ENCODE measurements at places on chromosomes 2 and 18.

GRCh38 chr2:240688553-240688919 lies 3.1 kb upstream of the AQP12A start:
- DNase-seq = no peak

GRCh38 chr18:13513021-13513420 lies 213.3 kb downstream of the FAM210A start:
- DNase-seq = no peak

GRCh38 chr2:152466041-152466440 lies 131.1 kb downstream of the FMNL2 start:
- DNase-seq = peak; percentile 17

DNA sequence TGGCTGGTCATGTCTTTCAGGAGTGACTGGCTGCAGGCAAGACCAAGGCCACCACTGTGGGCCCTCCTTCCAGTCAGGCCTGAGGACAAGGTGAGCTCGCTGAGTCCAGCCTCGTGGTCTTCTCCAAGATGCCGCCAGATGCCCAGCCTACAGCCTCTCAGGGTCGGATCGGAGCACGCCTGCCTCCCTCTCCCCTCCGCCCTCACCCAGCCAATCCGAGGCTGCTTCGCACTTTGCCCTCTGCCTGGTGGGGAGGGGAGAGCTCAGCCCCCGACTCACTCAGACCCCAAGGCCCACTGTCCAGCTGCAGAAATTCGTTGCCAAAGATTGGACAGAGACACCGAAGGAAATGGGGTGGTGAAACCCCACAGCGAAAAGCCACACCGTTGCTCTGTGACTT lies 33.1 kb downstream of the ATOH8 start:
- no peak for DNase-seq

- no peak for DNase-seq
These were observed 806 bp upstream of the MYT1L start for GRCh38 chr2:2331881-2332280.

DNA sequence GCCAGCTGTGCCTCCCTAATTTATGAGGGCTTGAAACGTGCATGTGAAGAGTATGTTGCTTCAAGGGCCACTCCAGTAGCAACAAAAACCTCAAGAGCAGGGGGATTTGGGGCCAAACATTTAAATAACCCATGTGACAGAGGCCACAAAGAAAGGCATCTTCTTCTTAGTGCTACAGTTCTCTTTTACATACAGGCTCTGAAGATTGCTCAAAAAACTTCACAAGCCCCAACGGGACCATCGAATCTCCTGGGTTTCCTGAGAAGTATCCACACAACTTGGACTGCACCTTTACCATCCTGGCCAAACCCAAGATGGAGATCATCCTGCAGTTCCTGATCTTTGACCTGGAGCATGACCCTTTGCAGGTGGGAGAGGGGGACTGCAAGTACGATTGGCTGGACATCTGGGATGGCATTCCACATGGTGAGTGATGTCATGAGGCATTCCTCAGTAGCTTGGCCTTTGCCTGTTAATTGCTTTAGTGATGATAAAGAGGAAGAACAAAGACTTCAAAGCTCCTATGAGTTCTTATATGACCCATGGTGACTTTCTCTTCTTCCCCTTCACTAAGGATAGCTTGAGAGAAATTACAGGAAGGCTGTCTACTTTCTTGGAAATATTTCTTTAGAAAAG lies 40.1 kb downstream of the NRP2 start:
- DNase-seq = no peak

GRCh38 chr2:173667014-173667413 lies 298.2 kb downstream of the SP3 start:
- DNase-seq = no peak

DNA sequence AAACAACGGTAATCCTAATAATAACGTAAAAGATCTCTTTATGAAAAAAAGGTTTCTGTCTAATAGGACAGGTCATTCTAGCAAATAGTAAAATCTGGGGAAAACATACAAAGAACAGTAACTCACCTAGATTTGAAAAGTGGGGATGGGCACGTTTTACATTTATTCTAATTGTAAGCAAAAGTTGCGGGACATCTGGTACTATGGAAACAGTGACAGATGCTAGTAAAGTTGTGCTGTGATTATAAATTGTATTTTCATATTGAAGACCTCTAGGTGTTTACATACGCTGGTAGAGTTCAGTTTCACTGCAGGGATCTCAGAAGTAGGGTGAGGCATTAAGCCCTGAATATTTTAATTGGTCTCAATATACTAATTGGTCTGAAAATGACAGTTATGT lies 422.5 kb downstream of the DPP10 start:
- DNase-seq = no peak

DNA sequence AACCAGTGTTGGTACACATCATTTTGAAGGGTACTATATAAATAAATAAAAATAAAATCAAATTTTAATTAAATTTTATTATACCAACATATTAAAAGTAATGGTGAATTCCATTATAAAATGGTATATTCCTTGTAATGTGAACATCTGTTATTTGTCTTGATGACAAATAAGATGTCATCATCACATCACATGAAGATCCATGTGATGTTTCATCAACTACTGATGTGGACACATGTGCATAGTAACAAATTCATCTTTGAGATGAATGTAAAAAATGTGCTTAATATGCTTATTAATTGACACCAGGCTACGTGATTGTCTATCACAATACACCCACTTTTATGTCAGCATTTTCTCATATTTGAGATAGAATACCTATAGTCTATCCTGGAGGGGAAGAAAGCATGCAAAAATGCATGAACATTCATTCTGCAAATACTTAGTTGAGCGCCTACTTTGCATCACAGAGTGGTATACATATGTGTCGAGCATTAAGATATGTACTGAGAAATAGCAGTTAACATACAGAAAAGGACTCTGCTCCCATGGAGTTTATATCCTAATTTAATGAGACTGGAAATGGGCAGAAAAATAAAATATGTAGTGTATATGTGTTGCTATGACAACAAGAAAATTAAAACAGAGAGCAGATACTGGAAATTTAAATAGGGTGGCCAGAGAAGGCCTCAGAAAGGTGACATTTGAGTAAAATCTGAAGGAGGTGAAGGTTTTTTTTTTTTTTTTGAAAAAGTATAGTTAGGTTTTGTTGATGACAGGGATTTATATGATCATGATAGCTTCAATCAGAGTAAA lies 281.1 kb downstream of the ARHGAP15 start:
- no peak for DNase-seq

DNA sequence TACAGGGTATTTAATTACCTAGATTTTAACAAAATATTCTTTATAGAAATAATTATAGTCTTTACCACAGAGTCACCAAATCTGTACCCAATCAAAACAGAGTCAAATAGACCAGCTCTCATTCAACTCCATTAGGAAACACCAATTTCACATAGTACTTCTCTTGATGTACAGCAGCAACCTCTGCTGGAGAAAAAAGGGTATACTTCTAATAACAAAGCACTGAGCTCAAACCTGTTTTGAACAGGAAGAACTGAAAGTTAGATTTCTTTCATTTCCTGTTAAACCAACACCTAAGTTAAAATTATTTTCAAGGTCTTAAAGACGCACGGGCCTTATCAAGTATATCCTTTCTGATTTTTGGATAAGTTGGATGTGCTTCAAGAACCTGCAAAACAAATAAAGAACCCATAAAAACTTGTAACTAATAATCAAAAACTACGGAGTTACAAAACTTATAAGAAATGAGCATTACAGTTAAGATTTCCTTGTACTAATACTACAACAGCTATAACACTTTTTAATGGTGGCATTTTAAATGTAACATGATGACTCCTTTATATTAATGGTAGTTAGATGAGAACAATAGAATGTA lies 79.0 kb downstream of the TTC21B start:
- peak; percentile 41 for DNase-seq

DNA sequence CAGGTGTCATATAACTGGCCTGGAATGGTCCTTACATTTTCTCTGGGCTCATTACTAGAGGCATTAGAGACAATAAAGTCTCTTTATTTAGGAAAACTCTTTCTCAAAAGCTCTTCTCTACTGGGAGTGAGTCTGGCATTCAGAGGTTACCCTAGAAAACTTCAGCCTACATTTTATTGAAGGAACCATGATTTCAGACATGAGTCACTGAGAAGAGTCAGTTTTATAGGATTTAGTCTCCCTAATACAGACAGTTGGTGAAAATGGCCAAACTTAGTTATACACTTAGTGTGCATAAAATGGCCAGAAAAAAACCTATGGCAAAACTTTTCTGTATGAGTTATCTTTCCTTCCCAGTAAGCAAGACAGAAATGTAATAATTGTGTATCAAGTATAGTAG lies 689.4 kb downstream of the ZEB2 start:
- no peak for DNase-seq

DNA sequence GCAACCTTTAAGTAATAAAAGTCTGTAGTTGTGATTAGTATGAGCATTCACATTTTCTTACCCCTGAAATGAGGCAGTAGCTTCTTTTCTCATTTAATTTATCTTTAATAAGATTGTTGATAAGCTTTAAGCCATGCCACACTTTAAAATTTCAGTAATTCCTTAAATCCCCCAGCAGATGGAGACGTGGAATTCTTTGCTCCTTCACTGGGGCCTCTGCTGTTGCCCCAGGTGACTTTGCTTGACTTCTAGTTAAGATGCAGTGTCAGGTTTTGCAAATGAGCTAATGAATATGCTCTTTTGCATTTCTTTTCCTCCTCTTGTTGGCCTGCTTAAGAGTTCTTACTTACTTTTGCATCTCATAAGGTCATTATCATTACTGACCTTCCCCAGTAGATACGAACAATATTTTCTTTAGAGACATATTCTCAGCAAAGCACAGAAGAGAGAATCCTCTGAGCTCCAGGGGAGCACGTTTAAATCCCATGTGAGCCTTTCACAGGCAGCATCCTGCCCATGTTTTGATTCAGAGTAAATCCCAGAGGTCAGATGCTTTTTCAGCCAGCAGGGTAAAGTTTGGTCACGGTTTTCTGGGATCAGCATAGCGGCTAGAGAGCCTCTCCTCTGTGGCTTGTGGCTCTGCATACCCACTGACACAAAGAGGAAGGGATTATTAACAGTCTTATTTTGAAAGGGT lies 222.9 kb downstream of the PTPRM start:
- DNase-seq = peak; percentile 47

- DNase-seq = no peak
These were observed 81.5 kb downstream of the CD226 start for GRCh38 chr18:69866212-69866611.
